GM23338 (cell line): ENCODE measurements at places on chromosomes 7 and 10. TPM values are rescaled to one million over a fixed set of nuclear protein-coding genes. Genes with fewer than 3 reads are reported as not detected.

MUC3A gene
- total RNA-seq, result 16.3 and 19.1 TPM in 2 replicates

PON1 gene
- 0.69 and 1.5 TPM in 2 replicates for total RNA-seq

PLAU gene
- 13.3 and 14.5 TPM in 2 replicates for total RNA-seq

BAIAP2L1 gene
- 37.2 and 38.3 TPM in 2 replicates for total RNA-seq

DUSP5 gene
- total RNA-seq, result 35.0 and 35.9 TPM in 2 replicates

DNA sequence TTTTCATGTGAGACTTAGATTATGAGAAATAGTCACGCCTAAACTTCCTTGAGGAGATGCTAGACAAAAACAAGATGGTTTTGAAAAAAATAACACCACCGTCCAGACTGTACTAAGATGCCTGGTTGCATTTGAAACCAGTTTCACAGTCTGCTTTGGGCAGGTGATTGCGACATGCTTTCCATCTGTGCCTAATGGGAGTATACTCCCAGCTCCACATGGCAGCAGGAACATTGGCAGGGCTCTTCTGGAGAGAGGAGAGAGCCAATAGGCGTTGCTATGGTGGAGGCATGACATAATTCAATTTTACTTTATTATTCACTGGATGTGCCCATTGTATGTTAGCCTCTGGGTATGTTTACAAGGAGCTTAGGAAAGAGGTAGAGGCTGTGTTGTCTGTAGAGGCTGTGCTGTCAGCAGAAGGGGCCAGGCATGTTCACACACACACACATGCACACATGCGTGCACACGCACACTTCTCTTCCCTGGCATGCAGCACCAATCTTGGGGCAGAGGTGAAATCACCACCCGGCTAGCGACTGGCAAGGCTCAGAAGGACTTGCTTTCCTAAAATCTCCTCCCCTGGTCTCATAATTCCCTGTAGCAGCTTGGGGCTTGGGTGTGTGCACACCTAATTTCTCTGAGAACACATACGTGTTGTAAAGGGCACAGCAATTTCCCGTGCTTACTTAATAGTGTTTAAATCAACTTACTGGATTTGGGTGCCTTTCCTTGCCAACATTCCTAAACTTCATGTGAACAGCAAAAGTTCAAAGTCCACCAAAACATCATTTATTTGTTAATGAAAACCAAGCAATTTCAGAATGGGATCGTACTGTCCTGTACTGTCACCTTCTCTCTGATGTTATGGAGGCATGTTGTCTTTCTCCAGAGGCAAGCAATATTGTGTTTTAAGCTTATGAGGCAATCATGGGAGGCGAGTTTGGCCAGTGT lies 162.1 kb downstream of the TCF7L2 start:
- peaks cover 23% of the 10 kb centered on the region for H3K4me1 ChIP-seq
- H3K27ac ChIP-seq, result no peak overlapping the region
- no peaks in the 10 kb centered on the region for H3K36me3 ChIP-seq
- DNase-seq, result no peak
- H3K4me3 ChIP-seq, result no peak overlapping the region
- H3K27me3 ChIP-seq, result no peaks in the 10 kb centered on the region

GRCh38 chr10:87675396-87676376 lies 16.0 kb downstream of the PAPSS2 start:
- no peaks in the 10 kb centered on the region for H3K36me3 ChIP-seq
- 0 out of 2 replicates have a peak overlapping the region, but pooled peaks have one; percentile 35 for H3K27ac ChIP-seq
- no peaks in the 10 kb centered on the region for H3K27me3 ChIP-seq
- peak; percentile 52 for DNase-seq
- H3K4me3 ChIP-seq, result no peak overlapping the region

- H3K27me3 ChIP-seq, result no peaks in the 10 kb centered on the region
- H3K27ac ChIP-seq, result no peak overlapping the region
- peak; percentile 58 for DNase-seq
- H3K4me1 ChIP-seq, result no peaks in the 10 kb centered on the region
- peaks cover 5% of the 10 kb centered on the region for H3K36me3 ChIP-seq
- H3K4me3 ChIP-seq, result no peak overlapping the region
These were observed 17.2 kb upstream of the CROT start for GRCh38 chr7:87328281-87328680.

DNA sequence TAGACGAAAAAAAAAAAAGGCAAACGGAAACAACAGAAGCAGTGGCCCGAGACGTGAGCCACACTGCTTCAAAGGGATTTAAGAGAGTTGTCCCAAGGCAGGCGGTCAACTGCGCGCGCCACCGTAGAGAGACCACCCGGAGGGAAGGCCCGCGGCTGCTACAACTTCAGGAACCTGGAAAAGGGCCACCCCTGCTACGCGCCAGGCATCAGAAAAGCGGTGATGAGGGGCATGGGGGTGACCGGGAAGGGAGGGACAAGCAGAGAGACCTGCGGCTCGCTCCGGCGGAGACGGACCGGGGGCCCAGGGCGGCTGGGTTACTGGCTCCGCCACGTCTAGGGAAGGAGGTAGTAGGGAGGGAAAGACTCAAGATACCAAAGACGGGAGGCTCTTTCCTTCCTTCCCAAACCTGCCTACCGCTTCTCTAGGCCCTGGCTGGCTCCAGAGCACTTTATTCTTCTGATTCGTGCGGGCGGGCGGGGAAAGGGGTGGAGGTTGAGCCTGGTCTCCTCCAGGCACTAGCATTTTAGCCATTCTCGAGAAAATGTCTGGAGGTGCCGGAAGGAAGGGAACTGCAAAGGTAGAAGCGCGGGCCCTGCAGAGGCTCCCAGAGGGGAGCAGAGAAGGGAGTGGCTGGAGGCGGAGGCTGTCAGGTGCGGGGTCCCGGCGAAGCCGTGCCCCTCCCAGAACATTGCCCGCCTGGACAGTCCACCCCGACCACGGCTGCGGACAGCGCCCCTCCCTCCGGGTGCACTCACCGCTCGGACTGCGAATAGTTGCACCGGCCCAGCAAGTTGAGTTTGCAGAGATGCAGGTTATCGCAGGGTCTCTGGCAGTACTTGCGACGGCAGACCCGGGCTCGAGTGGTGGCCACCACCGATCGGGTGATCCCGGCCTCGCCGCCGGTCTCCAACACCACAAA lies 993 bp downstream of the ZC3HAV1 start:
- peaks cover 13% of the 10 kb centered on the region for H3K4me1 ChIP-seq
- H3K27ac ChIP-seq, result no peak overlapping the region
- peak; percentile 54 for DNase-seq
- peak overlapping the region; percentile 96 for H3K4me3 ChIP-seq
- H3K36me3 ChIP-seq, result no peaks in the 10 kb centered on the region
- H3K27me3 ChIP-seq, result peaks cover 21% of the 10 kb centered on the region

GRCh38 chr7:94170836-94171235 lies 166.7 kb upstream of the BET1 start:
- H3K27ac ChIP-seq, result no peak overlapping the region
- no peak overlapping the region for H3K4me3 ChIP-seq
- 0 out of 2 replicates have a peak, but pooled peaks cover 3% of the 10 kb centered on the region for H3K36me3 ChIP-seq
- H3K27me3 ChIP-seq, result no peaks in the 10 kb centered on the region
- no peaks in the 10 kb centered on the region for H3K4me1 ChIP-seq

DNA sequence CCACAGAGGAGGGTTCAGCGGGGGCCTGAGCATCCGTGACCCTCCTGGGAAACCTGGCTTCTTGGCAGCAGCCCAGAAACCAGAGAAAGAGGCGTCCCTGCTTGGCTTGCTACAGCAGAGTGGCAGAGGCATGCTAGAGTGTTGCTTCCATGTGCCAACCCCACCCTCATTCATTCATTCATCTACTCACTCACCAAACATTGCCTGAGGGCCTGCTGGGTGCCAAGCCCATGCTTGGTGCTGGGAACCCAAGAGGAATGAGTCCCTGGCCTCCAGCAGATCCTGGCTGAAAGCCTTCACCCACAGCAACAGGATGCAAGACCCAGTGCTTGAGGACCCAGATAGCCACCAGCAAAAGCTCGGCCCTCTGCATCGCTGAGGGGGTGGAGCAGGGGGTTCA lies 129.0 kb downstream of the CDH23 start:
- DNase-seq, result no peak
- H3K27me3 ChIP-seq, result no peaks in the 10 kb centered on the region
- no peak overlapping the region for H3K4me3 ChIP-seq
- no peaks in the 10 kb centered on the region for H3K36me3 ChIP-seq
- H3K27ac ChIP-seq, result no peak overlapping the region
- peaks cover 12% of the 10 kb centered on the region; the same call in 1 of the 2 replicates for H3K4me1 ChIP-seq

DNA sequence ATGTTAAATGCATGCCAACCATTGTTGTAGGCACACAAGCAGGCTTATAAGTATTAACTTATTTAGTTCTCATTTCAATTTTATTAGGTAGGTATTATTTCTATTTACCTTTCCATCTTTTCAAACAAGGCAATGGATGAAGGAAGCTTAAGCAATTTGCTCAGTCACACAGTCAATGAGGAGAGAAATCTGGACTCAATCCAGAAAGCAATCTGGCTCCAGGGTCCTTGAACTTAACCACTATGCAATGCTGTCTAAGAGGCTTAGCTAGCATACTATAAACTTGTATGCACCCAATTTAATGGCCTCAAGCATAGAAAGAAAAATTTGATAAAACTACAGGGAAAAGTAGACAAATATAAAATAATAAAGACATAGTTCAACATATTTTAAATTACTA lies 88.6 kb downstream of the VWDE start:
- no peaks in the 10 kb centered on the region for H3K36me3 ChIP-seq
- H3K27ac ChIP-seq, result no peak overlapping the region
- no peak for DNase-seq
- H3K27me3 ChIP-seq, result no peaks in the 10 kb centered on the region
- H3K4me3 ChIP-seq, result no peak overlapping the region

GRCh38 chr10:31253237-31253636 lies 65.8 kb upstream of the ZEB1 start:
- H3K36me3 ChIP-seq, result no peaks in the 10 kb centered on the region
- H3K27ac ChIP-seq, result no peak overlapping the region
- no peaks in the 10 kb centered on the region for H3K4me1 ChIP-seq
- no peaks in the 10 kb centered on the region for H3K27me3 ChIP-seq
- no peak for DNase-seq

DNA sequence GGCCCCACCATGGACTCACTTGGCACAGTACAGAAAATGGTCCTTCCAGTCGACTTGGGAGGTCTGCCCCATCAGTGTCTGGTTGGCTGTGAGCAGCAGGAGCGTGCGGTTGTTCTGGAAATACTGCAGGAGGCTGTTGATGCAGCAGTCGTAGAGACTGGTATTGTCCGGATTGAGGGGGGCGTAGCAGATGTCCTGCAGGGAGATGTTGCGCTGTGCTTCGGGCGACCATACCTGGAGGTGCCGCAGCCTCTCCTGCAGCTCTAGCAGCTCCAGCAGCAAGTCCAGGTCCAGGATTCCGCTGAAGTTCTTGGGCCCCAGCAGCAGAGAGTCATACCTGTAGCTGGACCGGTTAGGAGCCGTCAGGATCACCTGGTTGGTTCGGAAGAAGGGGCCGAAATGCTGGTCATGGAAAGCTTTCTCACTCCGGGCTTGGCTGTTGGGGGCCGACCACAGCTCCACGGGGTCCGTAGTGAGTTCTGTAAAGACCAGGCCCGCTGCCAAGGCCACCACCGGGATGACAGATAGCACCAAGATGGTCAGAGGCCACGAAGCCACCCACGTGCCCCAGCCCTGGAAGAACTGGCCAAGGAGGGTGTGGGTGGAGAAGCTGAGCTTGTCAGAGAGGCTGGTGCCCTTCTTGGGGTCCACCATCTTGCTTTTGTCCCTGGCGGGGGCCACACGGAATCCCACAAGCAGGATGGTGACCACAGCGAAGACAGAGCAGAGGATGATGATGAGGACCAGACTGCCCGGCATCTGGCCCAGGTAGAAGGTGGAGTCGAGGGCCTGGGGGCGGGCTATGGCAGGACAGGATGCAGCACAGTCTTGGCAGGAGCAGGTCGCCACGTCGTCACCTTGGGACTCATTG lies 2.1 kb downstream of the NPC1L1 start:
- no peak for DNase-seq
- H3K4me1 ChIP-seq, result no peaks in the 10 kb centered on the region
- no peaks in the 10 kb centered on the region for H3K27me3 ChIP-seq

GRCh38 chr7:27899601-27900000 lies 159.6 kb downstream of the TAX1BP1 start:
- no peak overlapping the region for H3K27ac ChIP-seq
- H3K27me3 ChIP-seq, result no peaks in the 10 kb centered on the region
- H3K36me3 ChIP-seq, result no peaks in the 10 kb centered on the region
- H3K4me1 ChIP-seq, result peaks cover 17% of the 10 kb centered on the region; the same call in 1 of the 2 replicates
- no peak for DNase-seq

- peak; percentile 6 for DNase-seq
- H3K4me3 ChIP-seq, result no peak overlapping the region
- H3K27me3 ChIP-seq, result no peaks in the 10 kb centered on the region
These were observed 242.8 kb downstream of the TCERG1L start for GRCh38 chr10:131068760-131069159.

- DNase-seq, result peak; percentile 86
- H3K4me3 ChIP-seq, result no peak overlapping the region
These were observed 23.5 kb downstream of the ASB4 start for GRCh38 chr7:95509199-95509598.

DNA sequence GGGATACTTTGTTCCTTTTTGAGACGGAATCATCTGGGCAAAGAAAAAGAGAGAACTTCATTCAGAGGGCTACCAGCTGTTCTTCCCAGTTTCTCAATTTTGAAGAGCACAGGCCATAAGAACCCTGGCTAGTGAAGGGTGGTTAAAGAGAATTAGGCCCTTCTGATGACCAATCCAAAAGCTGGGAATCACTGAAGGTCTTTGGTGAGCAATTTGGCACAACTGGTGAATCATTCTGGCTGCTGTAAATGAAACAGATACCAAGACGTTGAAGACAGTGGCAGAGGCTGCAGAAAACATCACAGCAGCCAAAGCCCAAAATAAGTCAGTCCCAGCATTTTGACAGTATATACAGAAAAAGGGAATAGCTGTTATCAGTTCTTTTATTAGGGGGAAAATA lies 5.1 kb downstream of the RAPGEF5 start:
- H3K27ac ChIP-seq, result no peak overlapping the region
- H3K4me1 ChIP-seq, result peaks cover 26% of the 10 kb centered on the region
- H3K27me3 ChIP-seq, result peaks cover 5% of the 10 kb centered on the region; the same call in 1 of the 2 replicates
- H3K36me3 ChIP-seq, result no peaks in the 10 kb centered on the region
